ENCODE measurements at places on chromosomes 7 and 10. TPM values are rescaled to one million over a fixed set of nuclear protein-coding genes. Genes with fewer than 3 reads are reported as not detected.
A peak's percentile ranks its signal among the peaks of the same experiment; 100 is the strongest.

- no peak for DNase-seq
Measured at GRCh38 chr10:127044186-127044585, 139.0 kb downstream of the DOCK1 start.

DNA sequence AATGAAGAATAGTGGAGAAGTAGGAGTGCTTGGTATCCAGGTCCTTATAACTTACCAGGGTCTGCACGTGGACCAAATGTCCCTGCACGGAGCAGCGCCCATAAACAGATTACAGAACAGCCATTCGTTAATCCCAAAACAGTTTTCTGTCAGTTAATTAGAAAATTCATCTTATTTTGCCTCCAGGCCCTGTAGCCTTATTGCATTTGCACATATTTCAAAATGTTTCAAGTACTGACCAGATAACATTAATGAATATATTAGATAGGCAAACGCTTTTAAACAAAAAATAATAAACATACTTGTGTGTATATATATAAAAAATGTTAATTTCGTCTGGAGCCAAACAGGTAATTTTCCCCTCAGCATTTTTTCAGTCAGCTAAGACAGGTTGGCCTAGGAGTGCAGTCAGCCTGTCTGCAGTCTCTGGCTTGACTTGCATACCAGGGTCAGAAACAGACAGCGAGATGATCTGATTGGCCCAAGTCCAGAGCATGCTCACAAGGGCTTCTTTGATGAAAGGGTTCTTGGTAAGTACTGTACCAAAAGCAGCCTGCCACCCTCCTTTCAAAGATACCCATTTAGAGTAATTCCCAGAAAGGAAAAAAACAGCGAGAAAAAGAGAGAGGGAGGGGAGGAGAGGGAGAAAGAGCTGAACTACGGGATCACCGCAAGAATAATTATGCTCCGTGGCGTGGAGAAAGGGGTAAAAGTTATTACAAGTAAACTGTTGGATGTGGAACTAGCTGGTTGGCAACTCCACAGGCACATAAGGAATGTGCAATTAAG lies 194.4 kb upstream of the TCF7L2 start:
- no peak for DNase-seq

Gene PRLHR
- total RNA-seq = not detected

DNA sequence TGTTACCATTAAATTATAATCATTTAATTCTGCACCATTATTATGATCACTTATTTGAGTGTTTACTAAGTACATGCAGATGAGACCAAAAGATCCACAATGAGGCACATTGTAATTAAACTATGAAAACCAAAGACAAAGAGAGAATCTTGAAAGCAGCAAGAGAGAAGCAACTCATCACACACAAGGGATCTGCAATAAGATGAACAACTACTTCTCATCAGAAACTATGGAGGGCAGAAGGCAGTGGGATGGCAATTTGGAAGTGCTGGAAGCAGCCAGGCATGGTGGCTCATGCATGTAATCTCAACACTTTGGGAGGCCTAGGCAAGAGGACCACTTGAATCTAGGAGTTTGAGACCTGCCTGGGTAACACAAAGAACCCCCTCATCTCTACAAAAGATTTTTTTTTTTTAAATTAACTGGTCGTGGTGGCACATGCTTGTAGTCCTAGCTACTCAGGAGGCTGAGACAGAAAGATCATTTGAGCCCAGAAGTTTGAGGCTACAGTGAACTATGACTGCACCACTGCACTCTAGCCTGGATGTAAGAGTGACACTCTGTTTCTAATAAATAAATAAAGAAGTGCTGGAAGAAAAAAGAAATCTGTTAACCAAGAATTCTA lies 47.7 kb downstream of the CDK6 start:
- no peak for DNase-seq

Gene GSDME
- total RNA-seq = 59.9 TPM

Gene MYOF
- total RNA-seq = 381 TPM

- DNase-seq = no peak
Measured at GRCh38 chr10:108014145-108014901, 849.8 kb upstream of the SORCS1 start.

Gene GUSB
- 25.9 TPM for total RNA-seq

GRCh38 chr10:6274484-6274883 lies 71.8 kb downstream of the PFKFB3 start:
- DNase-seq = no peak

Gene FAM25G
- total RNA-seq = not detected

DNA sequence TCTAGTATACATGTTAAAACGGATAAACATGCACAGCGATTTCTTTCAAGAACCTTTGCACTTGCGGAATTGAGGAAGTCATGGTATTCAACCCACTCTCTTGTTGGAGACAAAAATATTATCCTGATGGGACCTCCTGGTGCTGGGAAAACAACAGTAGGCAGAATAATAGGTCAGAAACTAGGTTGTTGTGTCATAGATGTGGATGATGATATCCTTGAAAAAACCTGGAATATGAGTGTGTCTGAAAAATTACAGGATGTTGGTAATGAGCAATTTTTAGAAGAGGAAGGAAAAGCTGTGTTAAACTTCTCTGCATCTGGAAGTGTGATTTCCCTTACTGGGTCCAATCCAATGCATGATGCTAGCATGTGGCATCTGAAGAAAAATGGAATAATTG lies 6.9 kb downstream of the THNSL1 start:
- DNase-seq = no peak

Gene TPK1
- 7.6 TPM for total RNA-seq

GRCh38 chr10:73432646-73433537 lies 469 bp downstream of the MSS51 start:
- DNase-seq = no peak

Gene CUZD1
- 1.4 TPM for total RNA-seq

Gene FAM131B
- total RNA-seq = 3.2 TPM

DNA sequence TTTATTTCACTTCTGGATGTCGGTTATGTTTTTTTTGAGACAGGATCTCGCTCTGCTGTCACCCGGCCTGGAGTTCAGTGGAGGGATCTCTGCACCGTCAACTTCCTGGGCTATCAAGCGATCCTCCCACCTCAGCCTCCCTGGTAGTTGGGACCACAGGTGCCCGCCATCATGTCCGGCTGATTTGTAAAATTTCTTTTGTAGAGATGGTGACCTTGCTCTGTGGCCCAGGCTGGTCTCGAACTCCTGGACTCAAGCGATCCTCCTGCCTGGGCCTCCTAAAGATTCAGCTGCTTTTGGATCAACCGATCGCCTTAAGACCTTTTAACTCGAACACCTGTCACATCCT lies 606 bp upstream of the RABGEF1 start:
- peak; percentile 12 for DNase-seq

DNA sequence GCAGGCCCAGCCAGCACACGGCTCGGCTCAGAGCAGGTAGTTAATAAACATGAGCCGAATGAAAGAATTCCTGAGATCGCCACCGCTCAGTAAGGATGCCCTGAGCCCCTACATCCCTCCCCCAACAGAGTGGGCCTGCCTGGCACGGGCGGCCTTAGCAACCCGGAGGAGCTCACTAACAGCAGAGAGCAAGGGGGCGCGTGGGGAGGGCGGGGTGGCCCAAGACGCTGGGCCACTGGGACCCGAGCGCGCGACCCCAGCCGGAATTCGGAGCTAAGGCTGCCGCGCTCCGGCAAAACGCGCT lies 403 bp upstream of the ENO4 start:
- DNase-seq = no peak

GRCh38 chr10:32338262-32338661 lies 8.7 kb downstream of the EPC1 start:
- no peak for DNase-seq

DNA sequence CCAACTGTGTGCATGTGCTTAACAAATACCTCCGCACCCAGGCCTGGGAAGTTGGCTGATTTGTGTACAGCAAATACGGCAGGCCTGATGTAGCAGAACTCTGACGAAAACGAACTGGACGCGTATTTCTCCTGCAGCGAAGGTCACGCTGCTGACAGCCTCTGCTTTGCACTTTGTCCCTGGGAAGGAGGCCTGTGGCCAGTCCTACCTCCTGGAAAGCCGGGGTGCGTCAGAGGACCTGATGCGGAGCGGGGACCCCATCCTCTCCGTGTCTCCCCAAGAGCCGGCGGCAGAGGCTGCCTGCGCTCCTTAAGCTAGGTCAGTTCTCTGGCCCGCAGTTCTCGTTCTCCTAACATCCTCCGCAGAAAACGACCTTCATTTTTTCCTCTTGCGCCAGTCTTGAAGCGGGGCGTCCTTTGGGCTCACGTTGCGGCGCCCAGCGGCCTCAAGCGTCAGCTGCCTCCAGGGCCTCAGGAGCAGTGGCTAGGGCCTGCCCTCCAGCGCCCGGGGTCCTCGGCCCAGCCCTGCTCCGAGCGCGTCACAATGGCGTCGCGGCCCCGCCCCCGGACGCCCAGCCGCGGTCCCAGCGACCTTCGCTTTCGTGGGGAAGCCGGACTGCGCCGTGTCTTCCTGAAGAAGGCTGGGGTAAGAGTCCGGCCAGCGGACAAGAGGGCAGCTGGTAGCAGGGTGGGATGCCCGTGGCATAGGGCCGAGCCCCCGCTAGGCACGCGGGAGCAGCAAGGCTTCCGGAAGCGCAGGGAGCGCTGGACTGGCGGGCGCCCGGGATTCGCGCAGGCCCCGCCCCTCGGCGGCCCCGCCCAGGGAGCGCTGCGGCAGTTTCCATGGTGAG lies at the start of gene ZNF487:
TSS of gene ZNF487 (plus strand) at position 821 of the 850 bp plus-strand sequence. CDS start 38,703 bp downstream, outside the sequence.
- peak; percentile 82 for DNase-seq

Gene ATP5F1C
- total RNA-seq = 96.4 TPM

DNA sequence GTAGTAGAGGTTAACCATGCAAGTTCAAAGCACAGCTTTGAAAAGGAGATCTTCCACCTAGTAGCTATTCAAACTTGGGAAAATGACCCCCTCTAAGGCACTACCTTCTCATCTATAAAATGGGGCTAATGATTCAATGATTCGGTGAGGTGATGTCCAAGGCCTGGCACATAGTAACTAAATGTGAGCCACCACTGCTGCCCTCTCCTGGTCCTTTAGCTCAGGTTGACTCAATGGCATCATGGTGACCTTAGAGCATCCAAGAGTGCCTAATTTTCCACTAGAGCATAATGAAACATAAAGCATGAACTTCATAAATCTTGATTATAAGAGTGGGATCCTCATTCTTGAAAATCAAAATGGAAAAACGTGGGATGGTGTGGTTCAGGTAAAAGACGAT lies 16.3 kb upstream of the PLCE1 start:
- DNase-seq = no peak

- peak; percentile 35 for DNase-seq
Measured at GRCh38 chr10:74587109-74587854, 239.1 kb upstream of the KAT6B start.

DNA sequence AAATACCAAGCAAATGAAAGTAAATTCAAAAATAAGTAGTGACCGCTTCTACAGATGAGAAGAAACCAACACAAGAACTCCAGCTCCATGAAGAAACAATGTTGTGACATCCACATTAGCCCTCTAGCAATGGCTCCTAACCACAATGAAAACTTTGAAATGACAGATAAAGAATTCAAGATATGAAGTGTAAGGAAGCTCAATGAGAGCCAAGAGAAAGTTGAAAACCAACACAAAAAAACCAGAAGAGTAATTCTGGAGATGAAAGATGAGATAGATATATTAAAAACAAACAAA lies 68.2 kb upstream of the DDC start:
- DNase-seq = peak; percentile 20

Gene OPN1SW
- total RNA-seq = not detected

- DNase-seq = no peak
Measured at GRCh38 chr7:121914676-121915279, 41.8 kb downstream of the PTPRZ1 start.

All from fibroblast of the aortic adventitia (primary cell).